ENCODE measurements at places on chromosomes 3 and 15.

DNA sequence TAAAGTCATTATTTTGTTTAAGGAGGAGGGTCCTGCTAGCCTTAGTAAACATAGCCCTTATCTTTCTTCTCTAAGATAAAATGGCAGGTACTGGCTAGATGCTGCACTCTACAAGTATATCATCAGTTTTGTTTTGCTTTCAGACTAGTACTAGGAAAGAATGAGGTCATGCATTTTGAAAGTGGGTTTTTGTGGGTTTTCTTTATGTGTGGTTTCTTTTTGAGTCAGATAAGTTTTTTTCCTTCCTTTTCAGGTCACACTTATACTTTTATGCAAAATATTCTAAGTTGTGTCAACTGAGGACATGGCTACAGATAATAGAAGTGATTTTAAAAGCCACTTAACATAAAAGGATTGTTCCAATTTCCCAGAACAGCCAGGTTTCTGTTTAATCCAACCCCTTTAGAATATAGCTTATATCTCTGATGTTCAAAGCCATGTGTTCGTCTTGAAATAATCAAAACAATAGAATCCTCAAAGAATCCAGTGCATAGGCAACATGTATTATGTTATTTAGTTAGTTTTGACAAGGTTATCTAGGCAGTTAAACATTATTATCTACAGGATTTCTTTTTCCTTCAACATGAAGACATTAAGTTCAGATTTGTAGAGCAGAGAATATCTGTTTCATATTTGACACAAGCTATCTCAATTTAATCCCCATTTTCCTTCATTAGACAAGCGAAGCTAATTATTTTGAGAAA lies 406.2 kb downstream of the RBMS3 start:
- no peak for DNase-seq

DNA sequence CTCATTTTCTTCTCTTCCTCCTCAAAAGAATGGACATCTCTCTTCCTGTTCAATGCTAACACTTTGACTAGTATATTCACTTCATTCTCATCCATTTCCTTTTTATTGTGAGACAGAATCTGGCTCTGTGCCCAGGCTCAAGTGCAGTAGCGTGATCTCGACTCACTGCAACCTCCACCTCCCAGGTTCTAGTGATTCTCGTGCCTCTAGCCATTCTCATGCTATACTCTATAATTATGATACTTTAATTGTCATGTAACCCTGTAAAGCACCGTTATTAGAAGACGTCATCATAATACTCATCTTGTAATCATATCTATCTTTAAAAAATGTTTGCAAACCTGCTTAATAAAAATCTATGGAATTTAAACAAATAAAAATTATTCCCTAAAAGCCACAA lies 107.0 kb downstream of the SHOX2 start:
- no peak for DNase-seq

- peak; percentile 82 for DNase-seq
Observed at GRCh38 chr15:48331796-48332641, 790 bp downstream of the DUT start.

GRCh38 chr3:61535826-61536225 lies 25.5 kb upstream of the PTPRG start:
- no peak for DNase-seq

DNA sequence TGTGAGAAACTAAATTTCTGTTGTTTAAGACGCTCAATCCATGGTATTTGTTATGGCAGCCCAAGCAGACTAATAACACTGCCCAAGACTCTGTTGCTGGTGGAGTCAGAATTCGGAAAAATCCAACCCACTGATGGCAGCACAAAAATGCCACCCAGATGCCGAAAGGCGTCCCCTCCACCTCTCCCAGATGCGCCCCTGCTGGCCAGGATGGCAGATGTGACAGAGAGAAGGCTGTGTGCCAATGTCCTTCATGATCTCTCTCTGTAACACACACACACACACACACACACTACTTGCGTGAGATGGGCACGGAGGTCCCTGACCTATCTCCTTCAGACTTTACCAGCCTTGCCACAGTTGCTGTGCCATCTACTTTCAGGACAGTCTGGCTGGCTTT lies 10.9 kb upstream of the LYSMD4 start:
- no peak for DNase-seq

GRCh38 chr15:85709250-85709649 lies 85.5 kb downstream of the KLHL25 start:
- no peak for DNase-seq

DNA sequence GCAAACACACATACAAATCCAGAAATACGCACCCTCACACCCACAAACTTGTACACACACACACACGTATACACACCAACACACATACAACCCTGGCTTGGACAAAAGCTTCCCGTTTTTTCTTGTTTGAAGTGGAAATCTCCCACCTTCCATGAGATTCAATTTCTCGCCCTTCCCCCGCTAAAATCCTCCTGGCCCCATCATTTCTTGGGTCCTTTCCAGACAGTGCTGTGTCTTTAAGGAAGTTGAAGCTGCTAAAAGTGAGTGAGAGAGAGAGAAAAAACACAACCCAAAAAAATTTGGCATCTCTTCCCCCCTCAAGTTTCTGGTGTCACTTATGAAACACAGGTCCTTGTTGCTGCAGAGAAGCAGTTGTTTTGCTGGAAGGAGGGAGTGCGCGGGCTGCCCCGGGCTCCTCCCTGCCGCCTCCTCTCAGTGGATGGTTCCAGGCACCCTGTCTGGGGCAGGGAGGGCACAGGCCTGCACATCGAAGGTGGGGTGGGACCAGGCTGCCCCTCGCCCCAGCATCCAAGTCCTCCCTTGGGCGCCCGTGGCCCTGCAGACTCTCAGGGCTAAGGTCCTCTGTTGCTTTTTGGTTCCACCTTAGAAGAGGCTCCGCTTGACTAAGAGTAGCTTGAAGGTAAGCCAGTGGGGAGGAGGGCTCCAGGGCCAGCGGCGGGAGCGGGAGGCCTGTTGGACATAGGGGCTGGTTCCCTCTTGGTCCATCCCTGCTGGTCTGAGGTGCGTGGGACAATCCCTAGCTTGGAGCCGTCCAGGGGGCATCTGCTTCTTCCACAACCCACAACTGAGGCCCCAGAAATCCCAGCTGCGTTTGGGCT lies at the start of gene ISLR:
TSS of gene ISLR (plus strand) at position 331 of the 839 bp plus-strand sequence. CDS start 1,149 bp downstream, outside the sequence.
- no peak for DNase-seq

DNA sequence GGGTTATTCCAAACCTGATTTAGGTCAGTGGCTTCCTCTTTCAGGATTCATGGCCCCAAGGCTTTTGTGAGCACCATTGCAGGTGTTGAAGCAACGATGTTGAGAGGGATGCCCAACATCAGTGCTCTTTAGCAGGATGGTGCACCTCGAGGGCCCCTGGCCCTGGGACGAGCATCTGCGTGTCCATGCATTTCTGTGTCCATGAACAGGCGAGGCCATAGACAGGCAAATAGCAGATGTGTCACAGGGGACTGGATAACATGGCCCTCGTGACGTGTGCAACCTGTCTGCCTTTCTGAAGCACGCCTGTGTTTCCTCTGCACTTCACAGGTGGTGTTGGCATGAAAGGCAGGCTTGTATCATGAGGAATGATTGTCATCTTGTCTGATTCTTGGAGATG lies 132.3 kb downstream of the SNRPN start:
- no peak for DNase-seq

GRCh38 chr3:142394921-142395622 lies 52.8 kb downstream of the XRN1 start:
- DNase-seq = no peak

GRCh38 chr15:92383519-92384324 lies 10.0 kb upstream of the ST8SIA2 start:
- no peak for DNase-seq

DNA sequence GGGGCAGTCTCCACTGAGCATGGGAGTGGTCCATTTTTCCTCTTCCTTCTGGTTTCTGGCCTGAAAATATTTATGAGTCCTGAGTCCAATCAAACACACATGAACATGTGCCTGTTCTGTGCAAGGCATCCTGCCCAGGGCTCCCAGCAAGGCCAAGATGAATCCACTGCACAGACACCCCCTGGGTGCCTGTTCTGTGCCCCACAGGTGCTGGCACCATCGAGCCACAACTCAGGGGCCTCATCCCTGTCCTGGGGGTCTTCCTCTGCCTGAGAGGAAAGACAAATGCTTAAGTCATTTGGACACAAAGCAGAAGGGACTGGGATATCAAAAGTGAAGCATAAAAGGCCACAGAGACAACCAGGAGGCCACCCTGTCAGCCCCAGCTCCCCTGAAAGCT lies 87.4 kb upstream of the IQSEC1 start:
- no peak for DNase-seq

DNA sequence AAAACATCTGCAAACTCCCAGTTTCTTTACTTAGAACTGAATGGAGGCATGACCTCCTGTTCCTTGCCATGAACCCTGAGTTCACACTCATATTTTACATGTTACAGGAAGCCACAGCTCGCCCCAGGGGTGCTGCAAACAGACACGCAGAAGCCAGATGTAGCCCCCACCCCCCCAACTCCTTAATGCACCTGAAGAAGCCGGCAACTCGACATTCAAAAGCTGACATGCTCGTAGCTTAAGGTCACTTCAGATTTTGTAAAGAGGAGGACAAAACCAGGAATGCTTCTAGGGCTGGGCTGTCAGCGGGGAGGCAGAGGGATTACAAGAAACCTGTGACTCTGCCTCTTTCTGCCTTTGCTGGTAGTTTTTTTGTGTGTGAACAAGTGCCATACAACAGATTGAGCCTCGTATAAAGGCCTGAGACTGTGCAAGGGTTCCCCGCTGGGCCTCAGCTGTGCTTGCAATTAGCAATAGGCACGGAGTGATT lies 42.0 kb upstream of the FEZF2 start:
- DNase-seq = no peak

DNA sequence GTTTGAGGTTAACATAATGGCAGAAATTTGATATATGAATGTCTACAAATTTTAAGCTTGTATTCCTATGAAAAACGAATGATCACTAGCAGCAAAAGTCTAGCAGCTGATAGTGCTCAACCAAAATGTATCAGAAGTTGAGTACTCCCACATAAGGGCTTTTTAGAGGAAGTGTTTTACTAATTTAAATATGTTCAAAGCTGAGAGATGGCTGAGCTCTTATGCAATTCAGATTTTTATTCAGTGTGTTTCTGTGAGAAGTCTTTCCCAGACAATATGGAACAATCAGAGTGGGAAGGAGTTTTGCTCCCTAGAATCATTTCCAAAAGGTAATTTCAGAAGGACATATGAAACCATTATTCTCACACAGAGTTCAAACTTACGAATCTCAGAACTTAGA lies 327.0 kb downstream of the ZPLD1 start:
- DNase-seq = no peak
